ENCODE measurements at places on chromosomes 2 and 18.

DNA sequence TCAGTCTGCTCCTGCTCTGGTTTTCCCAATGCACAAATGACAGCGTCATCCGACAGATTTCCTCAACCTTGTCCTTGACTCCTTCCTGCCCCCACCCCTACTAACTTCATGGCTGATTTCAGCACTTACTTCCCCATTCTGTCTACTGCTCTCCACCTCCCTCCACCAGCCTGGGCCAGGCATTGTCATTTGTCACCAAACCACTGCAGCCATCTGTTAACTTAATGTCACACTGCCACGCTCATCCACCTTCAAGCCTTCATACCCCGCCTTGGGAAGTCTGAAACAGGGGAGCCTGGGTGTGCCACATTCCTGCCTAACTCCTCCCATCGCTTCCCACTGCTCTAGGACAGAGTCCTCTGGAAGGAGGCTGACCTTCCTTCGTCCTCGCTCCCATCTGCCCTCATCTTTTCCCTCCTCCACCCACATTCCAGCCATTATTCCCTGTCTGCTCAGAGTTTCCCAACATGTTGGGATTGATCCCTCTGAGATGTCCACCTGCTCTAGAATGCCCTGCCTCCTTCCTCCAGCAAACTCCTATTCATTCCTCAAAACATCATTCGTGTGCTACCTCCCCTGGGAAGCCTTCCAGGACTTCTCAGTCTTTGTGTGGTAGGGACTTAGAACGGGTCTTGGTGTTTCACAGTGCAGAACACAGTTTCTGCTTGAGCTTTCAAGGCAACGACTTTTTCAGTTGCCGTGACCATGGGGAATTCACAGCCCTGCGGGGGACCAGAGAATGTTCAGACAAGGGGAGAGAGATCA lies 42.2 kb upstream of the SMAD7 start:
- DNase-seq: no peak

DNA sequence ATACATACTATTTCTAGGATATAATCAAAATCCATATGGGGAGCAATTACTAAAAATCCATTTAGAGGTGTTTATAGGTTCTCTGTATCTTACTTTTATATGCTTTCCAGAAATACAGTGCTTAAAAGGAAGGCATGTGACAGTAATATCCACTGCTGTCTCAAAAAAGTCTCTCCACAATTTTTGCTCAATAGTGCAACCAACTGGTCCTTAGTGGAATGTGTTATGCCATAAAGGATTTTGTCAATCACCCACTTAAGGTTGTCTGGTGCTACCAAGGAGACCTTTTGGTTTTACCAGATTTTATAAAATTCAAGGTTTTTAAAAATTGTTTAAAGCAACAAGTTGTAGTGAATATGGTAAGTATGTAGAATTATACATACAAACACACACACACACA lies 328.5 kb upstream of the DSEL start:
- DNase-seq: no peak

DNA sequence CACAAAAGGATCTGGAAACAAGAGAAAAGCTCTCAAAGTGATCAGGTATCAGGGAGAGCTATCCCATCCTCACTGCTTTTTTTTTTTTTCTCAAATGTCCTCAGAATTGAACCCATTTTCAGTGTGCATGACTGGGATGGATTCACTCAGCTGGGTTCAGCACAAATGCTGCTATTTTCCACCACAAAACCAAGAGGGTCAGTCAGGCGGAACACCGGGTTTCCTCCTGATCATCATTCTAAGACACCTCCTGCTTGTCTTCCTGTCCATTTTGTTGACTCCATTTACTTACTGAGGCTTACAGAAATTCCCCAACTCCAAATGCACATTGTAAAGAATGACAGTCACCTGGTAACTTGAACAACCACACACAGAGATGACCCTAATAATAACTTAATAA lies 39.9 kb downstream of the CYRIA start:
- no peak for DNase-seq

GRCh38 chr2:62698653-62699052 lies 6.9 kb upstream of the EHBP1 start:
- no peak for DNase-seq

All from NCI-H1417 (cell line).